ENCODE measurements at places on chromosomes 12 and 14. TPM values are rescaled to one million over a fixed set of nuclear protein-coding genes. Genes with fewer than 3 reads are reported as not detected.
A peak's percentile ranks its signal among the peaks of the same experiment; 100 is the strongest.

The SMCO2 gene
- total RNA-seq = not detected

The PDE3A gene
- 1.3 TPM for total RNA-seq

The SLC4A8 gene
- total RNA-seq = 80.0 TPM

The CIT gene
- total RNA-seq = 20.8 TPM

The RAN gene
- total RNA-seq = 766 TPM

The USP44 gene
- 2.7 TPM for total RNA-seq

The WDR20 gene
- total RNA-seq = 38.1 TPM

DNA sequence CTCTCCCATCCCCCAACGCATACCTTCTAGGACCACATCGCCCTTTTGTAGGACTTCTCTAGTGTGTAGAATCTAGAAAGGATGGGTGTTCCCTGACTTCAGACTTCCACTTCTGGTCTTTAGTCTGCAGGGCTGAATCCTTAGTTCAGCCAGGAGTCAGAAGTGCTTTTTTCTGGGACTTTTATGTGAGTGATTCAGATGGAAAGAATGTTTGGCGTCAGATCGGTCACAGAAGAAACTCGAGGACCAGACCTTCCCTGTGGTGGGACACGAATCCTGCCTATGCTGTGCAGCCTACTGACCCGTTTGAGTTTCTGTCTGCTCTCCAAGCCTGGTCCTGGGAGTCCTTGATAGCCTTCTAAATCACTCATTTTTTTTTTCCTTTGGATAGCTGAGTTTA lies 165.4 kb upstream of the SSTR1 start:
- DNase-seq = no peak
- no peak overlapping the region for H3K27ac ChIP-seq
- no peaks in the 10 kb centered on the region for H3K27me3 ChIP-seq
- H3K4me1 ChIP-seq = no peaks in the 10 kb centered on the region
- H3K4me3 ChIP-seq = no peak overlapping the region

DNA sequence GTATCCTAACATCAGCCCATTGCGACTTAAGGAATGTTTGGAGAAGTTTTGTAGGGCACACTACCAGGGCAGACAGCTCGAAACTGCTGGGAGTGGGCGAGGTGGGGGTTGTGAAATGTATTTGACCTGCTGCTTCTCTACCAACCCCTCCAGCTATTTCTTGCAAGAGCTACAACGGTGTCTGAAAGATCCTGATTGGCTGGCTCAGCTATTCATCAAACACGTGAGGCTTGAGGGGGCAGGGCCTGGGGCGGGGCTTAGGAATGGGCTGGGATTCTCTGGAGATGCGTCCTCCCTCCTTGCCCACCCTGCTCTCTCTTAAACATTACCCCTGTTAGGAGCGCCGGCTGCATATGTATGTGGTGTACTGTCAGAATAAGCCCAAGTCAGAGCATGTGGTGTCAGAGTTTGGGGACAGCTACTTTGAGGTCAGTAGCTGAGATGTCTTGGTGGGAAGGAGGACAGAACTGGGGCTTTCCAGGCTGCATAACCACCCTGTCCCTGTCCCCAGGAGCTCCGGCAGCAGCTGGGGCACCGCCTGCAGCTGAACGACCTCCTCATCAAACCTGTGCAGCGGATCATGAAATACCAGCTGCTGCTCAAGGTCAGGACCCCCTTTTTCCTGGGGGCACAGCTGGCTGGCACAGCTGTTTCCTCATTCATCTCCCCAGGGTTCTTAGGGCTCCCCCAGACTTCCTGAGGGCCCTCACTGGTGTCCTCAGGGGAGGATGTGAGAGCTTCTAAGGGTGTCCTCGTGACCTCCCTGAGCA lies 3.1 kb downstream of the ARHGEF25 start:
- peak overlapping the region; percentile 67 for H3K4me3 ChIP-seq
- peak overlapping the region; percentile 68 for H3K27ac ChIP-seq
- peaks cover 38% of the 10 kb centered on the region for H3K4me1 ChIP-seq
- peak; percentile 71 for DNase-seq
- H3K27me3 ChIP-seq = peaks cover 17% of the 10 kb centered on the region
- peaks cover 7% of the 10 kb centered on the region for H3K36me3 ChIP-seq

DNA sequence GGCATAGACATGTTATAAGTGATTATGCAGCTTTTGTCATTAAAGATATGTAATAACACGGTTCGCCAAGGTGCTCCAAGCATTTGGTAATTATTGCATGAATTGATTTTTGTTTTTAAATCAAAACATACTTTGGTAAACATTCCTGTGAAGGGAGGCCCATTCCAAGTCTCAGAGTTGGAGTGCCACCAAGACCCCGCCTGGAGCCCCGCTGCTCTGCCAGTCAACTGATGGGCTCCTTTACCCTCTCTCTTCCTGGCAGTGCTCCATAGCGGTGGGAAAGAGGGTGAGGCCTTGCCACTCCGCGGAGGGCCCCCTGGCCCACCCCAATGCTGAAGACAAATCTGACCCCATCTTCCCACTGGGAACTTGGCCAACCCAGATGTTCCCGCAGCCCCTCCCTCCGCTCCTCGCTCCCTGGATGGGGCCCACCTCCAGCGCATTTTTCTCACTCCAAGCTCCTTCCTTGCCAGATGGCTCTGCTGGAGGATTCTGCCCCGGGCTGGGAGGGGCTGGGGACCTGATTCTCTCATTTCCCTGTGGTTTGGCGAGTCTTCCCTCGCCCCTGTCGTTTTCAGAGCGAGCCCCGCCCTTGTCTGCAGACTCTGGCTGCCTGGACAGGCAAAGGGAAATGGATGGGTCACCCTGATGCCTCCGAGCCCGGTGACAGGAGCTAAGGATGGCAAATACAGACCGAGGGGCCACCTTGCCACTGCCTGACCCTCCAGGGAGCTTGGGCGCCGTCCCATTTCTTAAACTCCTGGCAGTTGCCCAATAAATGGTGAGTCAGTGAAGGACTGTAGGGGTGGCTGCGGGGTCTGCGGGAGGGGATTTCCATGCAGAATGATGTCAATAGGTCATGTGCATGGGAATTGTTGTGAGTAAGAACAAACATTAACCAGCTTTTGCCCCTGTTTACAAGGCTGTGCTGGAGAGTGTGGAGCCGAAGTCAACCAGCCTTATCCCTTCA lies 9.2 kb upstream of the PAPLN start:
- H3K27ac ChIP-seq = peak overlapping the region; percentile 66
- peak; percentile 50 for DNase-seq
- peaks cover 3% of the 10 kb centered on the region for H3K27me3 ChIP-seq
- H3K36me3 ChIP-seq = no peaks in the 10 kb centered on the region

- DNase-seq = no peak
- no peak overlapping the region for H3K27ac ChIP-seq
- H3K4me3 ChIP-seq = no peak overlapping the region
- H3K36me3 ChIP-seq = no peaks in the 10 kb centered on the region
- H3K27me3 ChIP-seq = no peaks in the 10 kb centered on the region
Observed at GRCh38 chr12:26100666-26101349, 24.0 kb downstream of the BHLHE41 start.

GRCh38 chr14:91827746-91828145 lies 39.6 kb downstream of the TC2N start:
- no peak for DNase-seq
- H3K4me1 ChIP-seq = no peaks in the 10 kb centered on the region
- no peak overlapping the region for H3K4me3 ChIP-seq
- H3K36me3 ChIP-seq = no peaks in the 10 kb centered on the region

GRCh38 chr12:96404696-96405095 lies 4.5 kb upstream of the CDK17 start:
- H3K27me3 ChIP-seq = no peaks in the 10 kb centered on the region
- H3K4me3 ChIP-seq = no peak overlapping the region
- H3K27ac ChIP-seq = no peak overlapping the region
- H3K4me1 ChIP-seq = peaks cover 9% of the 10 kb centered on the region
- no peaks in the 10 kb centered on the region for H3K36me3 ChIP-seq

DNA sequence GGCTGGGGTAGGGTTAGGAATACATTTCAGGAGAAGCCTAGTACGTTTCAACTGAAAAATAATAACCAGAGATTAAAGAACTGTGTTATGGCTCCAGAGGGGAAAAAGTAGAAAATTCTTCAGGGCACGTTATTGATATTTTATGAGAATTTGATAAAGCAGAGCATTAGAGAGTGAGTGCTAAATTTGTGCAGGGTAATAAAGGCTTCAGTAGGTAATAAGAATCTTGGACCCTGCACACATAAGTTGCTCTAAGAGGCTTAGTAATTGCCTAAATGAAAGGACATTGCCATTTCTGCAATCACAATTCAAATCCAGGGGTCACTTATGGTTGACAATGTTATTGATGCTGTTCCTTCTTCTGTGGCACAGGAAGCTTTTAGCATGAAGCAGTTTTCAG lies 439.4 kb upstream of the DCN start:
- H3K27ac ChIP-seq = no peak overlapping the region
- H3K27me3 ChIP-seq = no peaks in the 10 kb centered on the region
- H3K4me1 ChIP-seq = peaks cover 2% of the 10 kb centered on the region
- DNase-seq = no peak

DNA sequence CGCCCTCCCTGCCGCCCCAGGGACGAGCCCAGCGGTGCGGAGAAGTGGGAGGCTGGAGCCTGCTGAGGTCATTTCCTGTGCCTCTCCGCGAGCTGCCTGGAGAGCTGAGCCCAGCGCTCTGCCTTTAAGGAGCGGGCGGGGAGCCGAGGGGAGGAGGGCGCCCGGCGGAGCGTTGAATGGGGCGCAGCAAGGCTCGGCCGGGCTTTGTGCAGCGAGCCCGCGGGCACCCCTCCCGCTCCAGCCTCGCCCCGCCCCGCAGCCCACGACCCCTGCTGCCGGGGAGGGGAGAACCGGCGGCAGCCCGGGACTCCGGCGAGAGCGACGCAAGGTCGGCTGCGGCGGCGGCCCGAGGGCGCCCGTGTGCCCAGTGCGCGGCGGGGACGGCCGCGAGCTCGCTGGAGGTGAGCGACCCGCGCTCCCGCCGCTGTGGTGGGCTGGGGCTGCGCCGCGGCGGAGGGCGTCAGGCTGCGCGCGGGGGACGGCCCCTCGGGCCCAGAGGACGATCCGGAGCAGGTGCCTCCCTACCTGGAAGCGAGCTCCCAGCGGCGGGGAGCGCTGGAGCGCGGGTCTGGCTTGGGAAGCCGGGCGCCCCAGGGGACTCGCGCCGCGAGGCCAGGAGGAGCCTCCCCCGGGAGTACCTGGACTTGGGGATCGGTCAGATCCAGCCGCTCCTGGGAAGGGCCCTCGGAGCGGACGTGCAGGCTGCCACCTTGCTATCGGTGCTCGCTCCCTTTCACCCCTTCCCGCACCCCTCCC lies at the start of gene PLEKHH1:
TSS of gene PLEKHH1 (plus strand) at position 293 of the 756 bp plus-strand sequence. CDS start 8,578 bp downstream, outside the sequence.
- peaks cover 2% of the 10 kb centered on the region for H3K27me3 ChIP-seq
- peak within 1 kb of the TSS; percentile 66 for H3K27ac ChIP-seq
- peaks cover 4% of the 10 kb centered on the region for H3K36me3 ChIP-seq
- H3K4me1 ChIP-seq = no peaks in the 10 kb centered on the region

DNA sequence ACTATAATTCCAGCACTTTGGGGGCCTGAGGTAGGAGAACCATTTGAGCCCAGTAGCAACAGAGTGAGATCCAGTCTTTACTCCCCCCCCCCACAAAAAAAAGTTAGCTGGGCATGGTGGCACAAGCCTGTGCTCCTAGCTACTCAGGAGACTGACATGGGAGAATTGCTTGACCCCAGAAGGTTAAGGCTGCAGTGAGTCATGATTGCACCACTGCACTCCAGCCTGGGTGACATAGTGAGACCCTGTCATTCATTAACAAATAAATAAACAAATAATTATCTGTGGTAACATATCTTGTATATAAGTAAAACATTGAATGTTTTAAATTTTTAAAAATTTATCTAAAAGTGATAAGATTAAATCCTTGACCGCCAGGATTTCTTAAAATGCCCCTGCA lies 4.8 kb downstream of the ENTPD5 start:
- H3K4me1 ChIP-seq = no peaks in the 10 kb centered on the region
- H3K27me3 ChIP-seq = peaks cover 3% of the 10 kb centered on the region
- no peak for DNase-seq
- H3K27ac ChIP-seq = no peak overlapping the region

DNA sequence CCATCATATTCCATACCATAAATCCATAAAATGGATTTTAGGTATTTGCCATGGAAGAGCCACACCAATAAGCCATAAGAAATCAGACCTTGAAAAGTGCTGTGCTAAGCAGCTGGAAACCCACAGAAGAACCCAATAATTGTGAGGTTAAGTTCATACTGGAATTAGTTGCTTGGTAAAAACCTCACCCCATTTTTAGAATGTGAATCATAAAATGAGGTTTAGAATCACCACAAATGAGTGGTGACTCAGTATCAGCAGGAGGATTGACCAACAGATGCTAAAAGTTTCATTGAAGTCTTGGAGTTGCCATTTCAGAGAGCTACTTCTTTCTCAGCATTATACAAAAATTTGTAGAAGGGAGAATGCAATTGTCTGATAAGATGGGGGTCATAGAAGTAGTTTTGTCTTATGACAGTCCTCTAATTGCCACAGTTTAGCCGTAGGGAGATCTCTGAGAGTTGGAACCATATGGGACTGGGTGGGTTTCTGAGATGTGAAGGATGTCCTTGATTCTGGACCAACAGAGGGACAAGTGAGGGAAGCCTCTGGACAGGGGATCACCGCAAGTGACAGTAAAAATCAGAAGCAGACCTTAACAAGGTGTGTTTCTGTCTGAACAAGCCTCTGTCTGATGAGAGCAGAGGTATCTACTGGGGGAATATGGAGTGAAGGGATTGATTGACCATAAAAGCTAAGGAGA lies 1.4 kb upstream of the STON2 start:
- H3K36me3 ChIP-seq = peaks cover 3% of the 10 kb centered on the region
- no peak overlapping the region for H3K27ac ChIP-seq
- DNase-seq = no peak

DNA sequence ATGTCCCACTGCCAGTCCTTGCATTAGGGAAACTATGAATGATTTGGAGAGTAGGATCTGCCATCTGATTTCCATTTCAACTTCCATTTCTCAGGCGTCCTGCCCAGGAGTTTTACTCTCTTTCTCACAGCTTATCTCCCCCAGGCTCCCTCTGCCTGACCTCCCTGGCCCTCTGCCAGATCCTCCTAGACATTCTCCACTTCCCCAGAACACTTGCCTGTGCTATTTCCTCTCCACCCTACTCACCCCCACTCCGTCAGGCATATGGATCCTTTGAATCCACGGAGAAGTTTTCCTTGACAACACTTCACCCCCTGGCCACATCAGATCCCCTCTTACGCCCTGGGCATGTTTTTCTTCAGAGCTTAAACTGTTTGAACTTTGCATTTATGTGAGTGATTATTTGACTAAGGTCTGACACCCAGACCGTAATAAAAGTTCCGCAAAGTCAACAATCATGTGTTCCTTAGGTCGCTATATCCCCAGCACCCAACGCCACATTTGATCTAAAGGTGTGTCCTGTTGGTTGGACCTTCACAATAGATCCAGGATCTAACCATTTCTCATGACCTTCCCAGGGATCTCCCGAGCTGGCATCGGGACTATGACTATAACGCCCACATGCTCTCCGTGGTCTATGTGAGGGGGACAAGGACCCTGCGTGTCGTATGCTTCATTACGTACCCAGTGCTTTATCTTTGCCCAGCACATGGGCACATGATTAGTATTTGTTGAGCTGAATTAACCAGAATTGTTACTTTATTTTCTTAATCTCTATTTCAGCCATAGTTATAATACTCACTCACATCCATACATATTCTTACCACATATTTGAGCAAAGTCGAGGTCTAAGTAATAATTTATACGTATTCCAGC lies 255.8 kb upstream of the FOXN3 start:
- H3K4me1 ChIP-seq = no peaks in the 10 kb centered on the region
- H3K27me3 ChIP-seq = peaks cover 5% of the 10 kb centered on the region
- no peak overlapping the region for H3K4me3 ChIP-seq
- DNase-seq = no peak
- H3K27ac ChIP-seq = peak overlapping the region; percentile 7

- H3K4me1 ChIP-seq = peaks cover 10% of the 10 kb centered on the region
- no peak overlapping the region for H3K4me3 ChIP-seq
- H3K27me3 ChIP-seq = peaks cover 15% of the 10 kb centered on the region
- no peak overlapping the region for H3K27ac ChIP-seq
Observed at GRCh38 chr12:52053536-52054209, 2.4 kb downstream of the NR4A1 start.
